ENCODE measurements at places on chromosomes 3 and 15.

- no peak for DNase-seq
Observed at GRCh38 chr3:51137715-51138114, 247.4 kb upstream of the MANF start.

- peak; percentile 87 for DNase-seq
Observed at GRCh38 chr3:58161435-58162398, 49.1 kb downstream of the DNASE1L3 start.

DNA sequence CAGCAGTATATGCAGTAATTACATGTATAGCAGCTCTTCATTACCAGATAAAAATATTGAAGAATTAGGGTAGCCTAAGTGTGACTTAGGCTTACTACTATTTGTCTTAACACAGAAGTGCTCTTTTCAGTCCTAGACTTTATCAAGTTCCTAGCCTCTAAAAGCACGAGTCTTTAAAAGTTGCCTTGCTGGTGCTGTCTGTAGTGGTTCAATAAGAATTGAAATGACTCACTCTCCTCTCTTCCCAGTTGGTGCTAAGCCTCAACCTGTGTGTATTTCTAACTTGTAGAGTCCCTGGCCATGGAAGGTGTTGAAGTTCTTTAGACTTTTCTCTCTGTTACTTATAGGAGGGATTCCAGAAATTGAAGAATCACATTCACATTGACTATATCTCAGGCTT, 395.4 kb upstream of the THRB start:
- DNase-seq, result no peak

GRCh38 chr15:72201391-72201921, 3.9 kb upstream of the GRAMD2A start:
- DNase-seq, result no peak

- DNase-seq, result no peak
Observed at GRCh38 chr3:19346759-19347158, 198.4 kb downstream of the KCNH8 start.

DNA sequence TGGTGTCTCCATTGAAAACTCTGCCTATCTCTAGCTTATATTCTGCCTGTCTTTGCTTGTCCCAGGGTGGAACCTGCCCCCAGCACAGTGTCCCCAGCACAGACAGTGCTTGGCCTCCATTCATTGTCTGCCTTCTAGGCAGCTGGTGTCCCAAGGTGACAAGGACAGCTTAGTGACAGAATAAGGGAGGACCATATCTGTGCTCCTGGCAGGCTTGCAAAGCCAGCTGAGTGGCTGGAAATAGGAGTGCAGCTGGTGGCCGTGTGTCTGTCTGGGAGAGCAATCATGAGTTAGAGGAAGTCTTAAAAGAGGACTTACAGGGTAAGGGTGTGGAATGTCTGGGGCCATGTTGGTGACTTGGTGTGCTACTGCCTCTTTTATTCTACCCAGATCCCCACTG, 33.4 kb downstream of the SCN5A start:
- DNase-seq, result no peak

- DNase-seq, result no peak
Observed at GRCh38 chr3:142641504-142641903, 45.3 kb downstream of the PLS1 start.

- no peak for DNase-seq
Observed at GRCh38 chr3:188185717-188186251, 31.8 kb downstream of the LPP start.

GRCh38 chr15:51377038-51377786, 35.8 kb downstream of the GLDN start:
- no peak for DNase-seq

DNA sequence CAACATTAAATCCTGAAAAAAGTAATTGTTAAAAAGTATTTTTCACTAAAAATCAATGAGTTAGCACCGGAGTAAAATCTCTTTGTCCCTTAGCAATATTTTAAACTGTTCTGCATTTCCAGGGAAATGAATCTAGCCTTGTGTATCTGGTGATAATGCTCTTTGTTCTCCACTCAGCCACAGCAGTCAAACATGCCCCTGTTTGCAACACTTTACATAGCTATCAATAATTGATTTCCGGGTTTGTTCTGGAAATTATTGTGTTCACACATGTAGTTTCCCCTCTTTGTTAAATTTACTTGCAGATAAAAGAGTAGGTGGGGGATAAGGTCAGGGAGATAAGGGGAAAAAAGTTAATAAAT, 3.6 kb upstream of the A4GNT start:
- DNase-seq, result no peak

GRCh38 chr3:16148783-16149182, 25.7 kb upstream of the GALNT15 start:
- peak; percentile 75 for DNase-seq

DNA sequence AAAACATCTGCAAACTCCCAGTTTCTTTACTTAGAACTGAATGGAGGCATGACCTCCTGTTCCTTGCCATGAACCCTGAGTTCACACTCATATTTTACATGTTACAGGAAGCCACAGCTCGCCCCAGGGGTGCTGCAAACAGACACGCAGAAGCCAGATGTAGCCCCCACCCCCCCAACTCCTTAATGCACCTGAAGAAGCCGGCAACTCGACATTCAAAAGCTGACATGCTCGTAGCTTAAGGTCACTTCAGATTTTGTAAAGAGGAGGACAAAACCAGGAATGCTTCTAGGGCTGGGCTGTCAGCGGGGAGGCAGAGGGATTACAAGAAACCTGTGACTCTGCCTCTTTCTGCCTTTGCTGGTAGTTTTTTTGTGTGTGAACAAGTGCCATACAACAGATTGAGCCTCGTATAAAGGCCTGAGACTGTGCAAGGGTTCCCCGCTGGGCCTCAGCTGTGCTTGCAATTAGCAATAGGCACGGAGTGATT, 42.0 kb upstream of the FEZF2 start:
- no peak for DNase-seq

GRCh38 chr15:68774120-68774519, 46.6 kb downstream of the ANP32A start:
- DNase-seq, result no peak

GRCh38 chr3:186476541-186476940, 67.6 kb downstream of the CRYGS start:
- no peak for DNase-seq

- no peak for DNase-seq
Observed at GRCh38 chr3:11413071-11413470, 140.9 kb downstream of the ATG7 start.

DNA sequence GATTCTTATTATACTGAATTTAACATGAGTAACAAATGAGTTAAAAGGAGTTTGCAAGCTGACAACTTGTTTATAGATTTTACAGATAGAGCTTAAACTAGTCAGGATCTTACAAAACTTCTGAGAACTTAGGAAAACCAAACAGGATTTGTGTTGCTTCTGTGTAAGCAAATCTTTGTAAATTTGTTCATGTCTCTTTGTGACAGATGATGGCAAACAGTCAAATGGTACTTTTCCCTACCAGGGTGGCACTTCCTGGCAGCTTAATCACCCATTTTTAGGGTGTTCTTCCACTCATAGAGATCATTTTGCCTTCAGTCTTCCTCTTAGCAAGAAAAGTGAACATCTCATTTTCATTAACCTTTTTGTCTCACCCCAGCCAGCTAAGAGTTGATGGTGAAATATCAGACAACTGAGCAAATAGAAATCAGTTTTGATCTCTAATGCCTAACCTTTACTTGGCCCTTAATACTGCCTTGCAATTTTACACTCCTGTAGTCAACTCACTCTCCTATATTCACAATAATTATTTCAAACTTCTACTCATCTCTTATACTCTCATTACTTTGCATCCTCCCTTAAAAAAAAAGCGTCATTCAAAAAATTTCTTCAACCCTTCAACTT, 23.7 kb upstream of the NECTIN3 start:
- no peak for DNase-seq

DNA sequence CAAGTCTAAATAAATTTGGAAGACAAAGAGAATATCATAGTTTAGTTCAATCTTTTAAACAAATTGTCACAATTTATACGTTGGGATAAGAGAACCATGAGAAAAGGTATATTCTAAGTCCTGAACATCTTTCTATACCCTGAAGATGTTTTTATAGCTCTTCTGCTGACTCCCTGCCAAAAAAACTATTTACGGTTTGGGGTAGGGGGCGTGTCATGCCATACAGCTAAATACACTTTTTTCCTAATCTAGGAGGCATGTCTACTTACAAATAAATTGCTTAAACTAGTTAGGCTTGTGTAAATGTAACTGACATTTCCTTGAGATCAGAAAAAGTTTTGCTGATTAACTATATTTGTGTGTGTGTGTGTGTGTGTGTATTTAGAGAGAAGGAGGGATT, 163.3 kb downstream of the PGPEP1L start:
- no peak for DNase-seq

- DNase-seq, result peak; percentile 32
Observed at GRCh38 chr15:40471105-40471807, 472 bp downstream of the CHST14 start.

- peak; percentile 95 for DNase-seq
Observed at GRCh38 chr3:111071257-111072030, at the start of gene NECTIN3. TSS of gene NECTIN3 (plus strand) at chr3:111071816. CDS start at chr3:111072018, 202 bp downstream.

- no peak for DNase-seq
Observed at GRCh38 chr3:12165909-12166308, 7.2 kb upstream of the TIMP4 start.

GRCh38 chr3:153443961-153444360, 281.9 kb downstream of the RAP2B start:
- DNase-seq, result no peak

DNA sequence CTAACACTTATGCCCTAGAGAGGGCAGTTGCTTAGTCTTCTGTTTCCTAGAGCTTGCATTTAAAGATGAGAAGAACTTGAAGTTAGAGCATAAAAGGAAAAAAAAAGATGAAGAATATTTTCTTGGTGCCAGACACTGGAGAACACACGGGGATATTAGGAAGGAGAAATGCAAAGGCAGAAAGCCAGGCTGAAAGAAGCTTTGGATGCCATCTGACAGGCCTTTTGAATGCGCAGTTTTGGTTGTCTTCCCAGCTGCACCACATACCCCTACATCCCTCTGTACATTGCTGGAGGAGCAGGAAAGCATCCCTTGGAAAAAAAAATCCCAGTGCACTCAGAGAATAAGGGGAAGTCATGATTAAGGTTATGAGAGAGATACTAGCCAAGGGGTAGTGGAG, 378.9 kb downstream of the GAP43 start:
- no peak for DNase-seq

- peak; percentile 2 for DNase-seq
Observed at GRCh38 chr15:80697075-80697685, 2.1 kb downstream of the ABHD17C start.

GRCh38 chr3:120440001-120440703, 10.6 kb downstream of the FSTL1 start:
- no peak for DNase-seq

DNA sequence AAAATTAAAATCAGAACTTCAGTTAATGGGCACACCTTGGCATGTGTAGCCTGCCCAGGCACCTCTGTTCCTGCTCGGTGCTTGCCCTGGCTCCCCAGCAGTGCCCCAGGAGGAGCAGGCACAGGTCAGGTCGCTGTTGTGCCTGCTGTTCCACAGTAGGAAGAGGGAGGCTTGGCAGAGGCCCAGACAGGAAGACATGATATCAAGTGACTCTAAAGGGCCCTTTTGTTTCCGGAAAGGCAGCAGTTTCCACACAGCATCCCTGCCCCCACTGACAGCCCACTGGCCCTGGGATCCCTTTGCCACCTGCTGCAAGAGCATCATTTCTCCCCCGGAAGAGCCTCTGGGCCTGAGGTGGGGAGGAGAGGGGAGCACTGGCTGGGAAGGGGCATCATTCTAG, 40.5 kb upstream of the HES1 start:
- no peak for DNase-seq

GRCh38 chr3:167084545-167084944, 295.6 kb downstream of the ZBBX start:
- no peak for DNase-seq

GRCh38 chr3:153293265-153293664, 131.2 kb downstream of the RAP2B start:
- DNase-seq, result no peak

DNA sequence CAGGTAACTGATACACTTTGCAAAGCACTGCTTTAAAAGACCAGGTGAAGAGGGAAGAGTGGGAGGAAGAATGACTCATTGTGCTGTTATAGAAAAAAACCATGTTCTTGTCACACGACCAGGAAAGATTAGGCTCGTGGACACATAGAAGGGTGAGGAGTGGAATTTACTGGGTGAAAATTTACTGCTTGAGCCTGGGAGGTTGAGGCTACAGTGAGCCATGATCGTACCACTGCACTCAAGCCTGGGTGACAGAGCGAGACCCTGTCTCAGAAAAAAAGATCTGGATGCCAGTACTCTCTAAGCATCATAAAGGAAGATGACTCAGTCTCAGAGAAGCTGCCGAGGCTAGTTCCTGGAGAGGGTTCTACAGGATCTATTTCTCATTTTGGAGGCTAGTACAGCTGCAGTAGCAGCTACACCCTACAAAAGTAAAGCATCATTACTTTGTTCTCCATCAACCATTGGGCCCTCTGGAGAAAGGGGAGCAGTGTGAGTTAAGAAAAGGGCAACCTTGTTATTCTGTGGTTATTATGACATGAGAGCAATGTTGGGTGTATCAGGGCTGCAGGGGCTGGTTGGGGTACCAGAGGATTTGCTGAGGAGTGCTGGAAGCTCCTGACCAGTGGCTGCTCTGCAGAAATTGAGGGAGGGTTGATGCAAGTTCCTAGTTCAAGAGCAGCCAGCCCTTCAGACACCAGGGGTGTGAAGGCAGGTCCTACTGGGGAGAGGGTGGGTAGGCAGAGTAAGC, 75.4 kb downstream of the CMTM8 start:
- DNase-seq, result peak; percentile 66

DNA sequence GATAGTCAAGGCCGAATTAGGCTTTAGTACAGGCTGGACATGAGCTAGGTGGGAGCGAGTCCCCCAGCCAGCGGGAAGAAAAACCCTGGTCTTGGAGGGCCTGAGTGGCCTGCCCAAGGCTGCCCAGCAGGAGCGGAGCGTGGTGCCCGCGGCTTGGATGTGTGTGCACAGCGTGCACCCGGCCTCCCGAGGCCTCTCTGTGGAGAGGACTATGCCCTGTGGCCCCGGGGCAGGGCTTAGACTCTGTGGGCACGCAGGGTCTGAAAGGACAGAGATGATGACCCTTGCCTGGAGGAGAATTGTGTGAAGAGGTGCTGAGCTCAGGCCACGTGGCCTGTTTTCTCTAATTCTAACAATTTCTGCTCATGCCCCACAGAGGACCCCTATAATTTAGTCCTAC, 124.6 kb upstream of the IQSEC1 start:
- no peak for DNase-seq

GRCh38 chr3:90010341-90010740, 902.9 kb downstream of the EPHA3 start:
- no peak for DNase-seq

DNA sequence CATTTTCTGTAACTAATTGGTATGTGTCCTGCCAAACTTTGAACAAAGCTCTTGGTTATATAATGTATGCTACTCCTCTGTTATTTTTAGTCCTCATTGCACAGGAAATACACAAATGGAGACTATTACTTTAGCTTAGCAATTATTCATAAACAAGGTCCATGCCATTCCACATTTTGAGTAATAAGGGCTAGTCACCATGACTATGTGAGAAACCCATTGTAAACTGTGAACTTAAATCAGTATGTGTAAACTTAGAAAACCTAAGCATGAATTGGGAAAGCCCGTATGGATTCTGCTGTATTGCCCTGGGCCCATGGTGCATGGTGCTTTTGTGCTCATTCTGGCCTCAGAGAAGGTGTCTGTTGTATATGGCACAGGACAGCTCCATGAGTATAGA, 100.3 kb downstream of the HCN4 start:
- DNase-seq, result no peak

- peak; percentile 63 for DNase-seq
Observed at GRCh38 chr3:63960048-63960711, 48.0 kb upstream of the SCAANT1 start.
